NCI-H1930 (cell line): ENCODE measurements at places on chromosomes 11 and 22.

GRCh38 chr22:36237462-36238372 lies 1.6 kb downstream of the APOL2 start:
- no peak for DNase-seq

DNA sequence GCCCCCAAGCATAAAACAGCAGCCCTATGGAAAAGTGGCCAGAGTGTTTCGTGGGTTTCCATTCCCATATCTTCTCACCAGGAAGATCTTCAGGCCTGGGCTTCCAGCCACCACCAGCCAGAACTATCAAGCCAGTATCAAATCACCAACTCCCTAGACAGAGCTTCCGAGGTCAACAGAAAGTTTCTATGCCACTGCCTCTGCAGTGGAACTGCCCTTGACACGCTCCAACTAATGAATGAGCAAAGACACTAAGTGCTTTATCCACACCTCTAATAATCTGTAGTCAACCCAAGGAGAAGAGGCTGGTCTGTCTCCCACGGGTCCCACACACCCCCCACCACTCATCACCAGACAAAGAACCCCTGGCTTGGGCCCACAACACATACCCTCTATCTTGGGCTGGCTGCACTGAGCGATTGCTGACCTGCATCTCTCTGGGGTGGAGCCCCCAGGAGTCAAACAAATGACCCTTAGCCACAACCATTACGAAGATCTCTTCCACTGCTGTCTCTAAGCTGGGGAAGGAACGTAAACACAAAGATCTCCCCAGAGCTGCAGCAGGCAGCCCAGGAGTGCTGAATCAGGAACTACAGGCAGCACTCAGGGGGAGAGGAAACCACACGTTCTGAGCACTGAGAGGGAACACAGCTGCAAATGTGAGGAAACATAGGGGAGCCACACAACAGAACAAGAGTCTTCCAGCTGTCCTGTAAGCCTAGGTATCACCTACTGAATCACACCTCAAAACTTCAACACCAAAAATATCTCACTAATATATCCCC lies 9.7 kb downstream of the OR5AN1 start:
- no peak for DNase-seq

DNA sequence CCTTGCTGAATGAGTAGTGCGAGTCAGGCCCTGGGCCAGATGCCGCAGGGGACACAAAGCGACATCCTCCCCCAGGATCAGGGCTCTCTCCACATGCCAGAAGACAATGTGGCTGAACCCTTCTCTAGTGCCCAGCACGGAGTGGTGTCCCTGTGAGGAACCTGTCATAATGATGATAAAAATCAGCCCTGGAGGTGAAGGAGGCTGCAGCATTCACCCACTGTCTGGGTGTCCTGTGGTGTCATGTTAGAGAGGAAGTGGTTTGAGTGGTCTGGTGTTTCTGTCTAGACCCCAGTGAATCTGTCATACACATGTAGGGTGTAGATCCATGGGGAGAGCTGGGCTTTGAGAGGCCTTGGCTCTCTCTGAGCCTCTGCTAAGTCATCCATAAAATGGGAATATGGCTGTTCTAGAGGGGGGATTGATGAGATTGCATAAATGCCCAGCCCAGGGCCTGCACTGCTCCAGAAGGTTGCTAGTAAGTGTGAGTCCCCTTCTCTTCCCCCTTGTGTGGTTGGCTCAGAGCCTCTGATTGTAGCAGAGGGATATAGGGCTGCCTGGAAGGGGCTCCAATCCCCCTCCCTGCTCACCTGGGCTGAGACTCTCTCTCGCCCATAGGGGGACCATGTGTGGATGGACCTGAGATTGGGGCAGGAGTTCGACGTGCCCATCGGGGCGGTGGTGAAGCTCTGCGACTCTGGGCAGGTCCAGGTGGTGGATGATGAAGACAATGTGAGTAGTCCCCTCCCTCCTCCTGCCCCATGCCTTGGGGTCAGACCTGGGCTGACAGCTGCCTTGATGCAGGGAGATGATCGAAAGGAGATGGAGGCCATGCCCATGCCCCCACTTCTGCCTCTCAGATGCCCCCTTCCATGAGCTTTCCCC lies 14.3 kb downstream of the MYO7A start:
- DNase-seq, result no peak

DNA sequence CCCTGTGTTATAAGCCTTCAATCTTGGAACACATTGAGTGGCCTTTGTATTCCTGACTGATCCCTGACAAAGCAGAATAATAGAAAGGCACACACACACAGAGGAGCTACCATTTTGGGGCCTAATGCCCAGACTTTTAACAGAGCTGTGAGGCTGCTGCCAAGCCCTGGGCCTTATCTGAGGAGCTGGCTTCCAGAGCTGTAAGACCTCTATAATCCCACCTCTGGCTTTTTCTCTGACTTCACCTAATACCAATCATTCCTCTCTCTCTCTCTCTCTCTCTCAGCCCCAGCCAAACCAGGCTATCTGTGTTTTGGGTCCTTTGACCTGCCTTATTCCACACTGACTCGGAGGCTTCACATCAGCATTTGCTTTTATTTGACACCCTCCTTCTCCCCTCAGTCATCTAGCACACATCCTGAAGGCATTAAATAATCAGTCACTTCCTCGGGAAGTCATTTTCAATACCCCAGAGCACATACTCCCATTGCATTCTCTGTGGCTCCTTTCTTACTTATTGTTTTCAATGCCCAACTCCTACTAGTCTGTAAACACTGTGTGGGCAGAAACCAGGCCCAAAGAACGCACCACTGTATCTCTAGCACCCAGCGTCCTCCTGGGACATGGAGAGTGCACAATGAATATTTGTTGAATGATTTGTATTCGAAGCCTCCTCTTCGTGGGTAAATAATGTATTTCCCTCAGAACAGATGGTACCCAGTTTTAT lies 21.2 kb upstream of the TRIM44 start:
- DNase-seq, result no peak

DNA sequence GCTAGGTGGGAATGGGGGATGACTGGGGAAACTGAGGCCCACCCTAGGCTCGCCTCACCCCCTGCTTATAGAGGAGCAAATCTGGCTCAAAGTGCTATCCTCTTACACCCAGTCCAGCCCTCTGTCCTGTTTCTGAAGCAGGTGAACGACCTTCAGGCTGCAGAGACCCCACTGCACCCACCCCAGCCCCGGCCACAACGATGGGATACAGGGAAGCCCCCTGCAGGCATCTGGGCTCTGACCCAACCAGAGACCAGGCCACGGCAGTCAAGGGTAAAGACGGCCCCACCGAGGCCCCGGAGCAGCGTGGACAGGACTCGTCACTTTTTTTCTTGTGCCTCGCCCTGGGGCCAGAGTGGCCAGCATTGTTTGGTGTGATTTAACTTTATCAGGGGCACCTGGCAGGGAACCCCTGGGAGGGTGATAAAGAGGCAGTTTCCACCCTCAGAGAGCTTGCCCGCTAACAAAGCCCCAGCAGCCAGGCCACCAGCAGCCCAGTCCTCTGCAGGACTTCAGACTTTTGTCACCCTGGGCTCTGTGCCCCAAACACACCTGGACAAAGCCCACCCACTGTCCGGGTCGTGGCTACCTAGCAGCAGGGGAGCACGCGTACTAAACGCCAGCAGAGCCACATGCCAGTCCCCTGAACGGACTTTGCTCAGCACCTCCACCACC lies 612.6 kb downstream of the TBC1D22A start:
- no peak for DNase-seq

DNA sequence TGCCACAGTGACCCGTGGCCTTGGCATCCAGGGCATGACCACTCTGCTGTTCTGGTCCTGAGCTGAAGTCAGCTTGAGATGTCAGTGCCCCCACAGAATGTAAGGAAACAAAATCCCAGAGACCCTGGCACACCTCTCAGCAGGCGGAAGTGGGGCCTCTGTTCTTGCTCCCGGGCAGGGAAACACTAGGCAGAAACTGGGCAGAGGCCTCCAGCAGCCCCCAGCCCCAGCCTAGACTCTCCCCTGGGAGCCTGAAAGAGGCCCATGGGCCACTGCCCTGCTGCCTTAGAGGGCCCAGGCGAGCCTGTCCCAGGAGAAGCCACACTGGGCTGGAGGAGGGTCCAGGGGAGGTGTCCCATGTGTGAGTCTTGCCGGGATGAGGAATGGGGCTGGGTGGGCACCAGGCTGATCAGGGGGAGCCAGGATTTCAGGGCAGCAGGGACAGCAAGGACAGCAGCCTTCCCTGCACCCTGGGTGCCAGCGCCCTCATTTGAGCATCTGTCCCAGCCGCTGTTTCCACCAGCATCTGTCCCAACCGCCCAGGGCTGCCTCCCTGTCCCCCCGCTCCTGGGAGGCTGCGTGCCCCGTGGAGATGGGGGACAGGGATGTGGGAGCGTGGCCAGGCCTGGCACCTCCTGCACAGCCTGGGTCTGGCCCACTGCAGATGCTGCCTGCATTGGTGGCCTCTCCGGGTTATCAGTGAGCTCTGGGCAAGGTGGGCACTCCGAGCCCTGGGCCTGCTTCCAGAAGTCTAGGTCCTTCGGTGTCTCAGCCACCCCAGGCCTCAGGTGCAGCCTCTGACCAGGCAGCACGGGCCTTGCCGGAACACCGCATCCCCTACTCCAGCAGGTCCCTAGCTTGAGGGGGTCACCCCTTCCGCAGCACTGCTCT lies 1072.4 kb downstream of the BRD1 start:
- DNase-seq, result no peak

DNA sequence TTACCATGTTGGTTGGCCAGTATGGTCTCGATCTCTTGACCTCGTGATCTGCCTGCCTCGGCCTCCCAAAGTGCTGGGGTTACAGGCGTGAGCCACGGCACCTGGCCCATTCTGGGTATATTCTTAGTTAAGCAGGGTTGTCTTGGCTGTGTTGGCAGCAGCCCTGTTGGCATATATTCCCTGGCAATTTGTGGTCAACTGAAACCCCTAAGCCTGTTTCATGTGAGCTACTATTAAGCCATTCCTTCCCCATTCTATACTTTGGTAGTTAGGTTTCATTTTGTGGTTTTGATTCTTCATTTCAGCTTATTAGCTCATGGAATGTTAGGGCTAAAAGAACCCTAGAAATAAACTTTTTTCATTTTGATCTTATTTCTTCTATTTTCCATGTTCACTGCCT lies 22.2 kb upstream of the IL18BP start:
- DNase-seq, result no peak

DNA sequence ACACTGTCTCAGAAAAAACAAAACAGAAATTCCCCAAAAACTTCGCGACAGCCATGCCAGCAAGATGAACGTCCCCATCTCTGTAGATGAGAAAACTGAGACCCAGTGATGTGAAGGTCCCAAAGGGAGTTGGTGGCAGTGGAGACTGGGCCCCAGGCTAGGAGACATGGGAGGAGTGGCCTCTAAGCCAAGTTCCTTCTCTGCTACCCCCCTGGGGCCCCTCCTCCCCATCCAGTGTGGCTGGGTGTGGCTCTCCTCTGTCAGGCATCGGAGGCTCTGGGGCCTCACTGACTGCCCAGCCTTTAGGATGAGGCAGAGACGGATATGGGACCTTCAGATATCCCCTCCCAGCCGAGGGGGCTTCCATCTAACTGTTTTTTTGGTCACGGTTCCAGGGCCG lies 9.8 kb downstream of the RELT start:
- DNase-seq, result no peak

DNA sequence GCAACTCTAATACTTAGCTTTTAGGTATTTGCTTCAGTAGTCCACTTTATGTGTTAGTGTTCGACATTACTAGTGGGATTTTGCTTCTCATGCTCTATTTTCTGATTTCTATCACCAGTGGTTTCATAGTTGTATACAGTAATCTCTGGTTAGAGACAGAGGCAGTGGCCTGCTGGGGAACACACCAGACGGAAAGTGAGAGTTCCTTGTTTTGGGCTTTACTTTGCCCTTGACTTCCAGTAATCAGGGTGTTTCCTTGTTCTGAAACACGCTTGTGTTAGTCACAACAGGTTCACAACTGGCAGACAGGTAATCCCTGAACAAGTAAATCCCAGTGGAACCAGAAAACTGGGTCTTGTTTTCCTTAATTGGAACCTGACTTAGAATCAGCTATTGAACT lies 56.0 kb downstream of the PACS1 start:
- DNase-seq, result no peak

GRCh38 chr11:18324381-18324780 lies 2.0 kb downstream of the GTF2H1 start:
- no peak for DNase-seq

DNA sequence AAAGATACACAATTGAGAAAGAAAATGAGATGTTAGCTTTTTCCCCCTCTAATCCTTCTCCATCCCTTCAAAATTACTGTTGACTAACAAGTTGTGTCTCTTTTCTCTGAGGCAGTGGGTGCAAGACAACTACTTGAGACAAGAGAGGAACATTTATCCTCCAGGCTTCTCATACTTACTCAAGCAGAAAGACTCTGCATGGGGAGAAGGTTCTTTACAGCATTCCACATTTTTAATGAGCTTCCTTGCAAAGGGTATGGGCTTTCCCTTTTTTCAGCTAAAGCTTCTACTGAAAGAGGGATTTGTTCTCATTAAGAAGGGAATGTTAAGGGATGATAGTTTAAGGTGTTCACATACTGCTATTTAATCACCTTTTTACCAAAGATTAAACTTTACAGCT lies 47.8 kb downstream of the PAX6 start:
- no peak for DNase-seq

DNA sequence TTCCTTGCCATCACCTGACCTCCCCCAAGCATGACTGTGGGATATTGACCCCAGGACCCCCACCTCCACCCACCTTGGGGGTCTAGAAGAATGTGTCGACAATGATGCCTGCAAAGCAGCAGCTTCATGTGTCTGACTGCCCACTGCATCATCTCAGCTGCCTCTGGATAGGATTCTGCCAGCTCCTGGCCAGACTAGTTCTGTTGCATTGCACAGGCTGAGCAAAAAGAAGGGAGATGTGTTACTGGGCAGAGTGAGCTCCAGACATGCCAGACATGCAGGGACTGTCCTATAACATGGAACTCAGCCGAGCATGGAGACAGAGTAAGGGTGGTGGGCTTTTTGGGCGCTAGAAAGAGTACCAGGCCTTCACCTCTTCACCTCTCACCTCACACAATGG lies 36.7 kb downstream of the FBXO7 start:
- no peak for DNase-seq

GRCh38 chr11:93225662-93226061 lies 27.9 kb upstream of the SLC36A4 start:
- DNase-seq, result no peak

GRCh38 chr11:96337541-96338431 lies 5.2 kb downstream of the MAML2 start:
- no peak for DNase-seq

DNA sequence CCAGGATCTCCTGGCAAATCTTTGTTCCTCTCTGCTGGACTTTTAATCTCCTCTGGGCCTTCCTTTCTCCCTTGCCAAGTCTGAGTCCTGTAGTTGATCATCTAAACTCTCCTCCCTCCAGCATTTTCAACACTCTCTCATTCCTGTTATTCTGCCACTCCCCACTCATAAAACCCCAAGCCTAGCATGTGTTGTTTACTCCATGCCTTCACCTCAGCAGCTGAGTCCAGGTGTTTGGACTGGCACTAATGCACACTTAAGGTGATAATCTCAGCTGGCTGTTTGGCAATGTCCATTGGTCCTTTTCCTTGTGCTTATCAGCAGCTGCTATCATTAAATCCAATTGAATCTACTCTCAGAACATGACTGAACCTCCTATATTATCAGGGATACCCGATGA lies 876.8 kb upstream of the TENM4 start:
- no peak for DNase-seq
